Activated naive CD4-positive, alpha-beta T cell treated with anti-CD3 and anti-CD28 coated beads, Interleukin-2, amount 50 U/mL, for 72 hours (primary cell): ENCODE measurements at places on chromosomes 12 and 14. TPM values are rescaled to one million over a fixed set of nuclear protein-coding genes. Genes with fewer than 3 reads are reported as not detected.
A peak's percentile ranks its signal among the peaks of the same experiment; 100 is the strongest.

Gene CD4
- total RNA-seq = 244 TPM

Gene BBOF1
- 1.4 TPM for total RNA-seq

Gene TDRD9
- 0.10 TPM for total RNA-seq

Gene SOAT2
- total RNA-seq = 0.35 TPM

Gene SLC25A47
- total RNA-seq = 0.23 TPM

Gene ST8SIA1
- total RNA-seq = 1.7 TPM

Gene LBHD2
- total RNA-seq = not detected

Gene MIPOL1
- 0.23 TPM for total RNA-seq

Gene STYK1
- 0.74 TPM for total RNA-seq

Gene TMEM119
- not detected for total RNA-seq

Gene PMEL
- total RNA-seq = 5.6 TPM

Gene TTC6
- total RNA-seq = not detected

DNA sequence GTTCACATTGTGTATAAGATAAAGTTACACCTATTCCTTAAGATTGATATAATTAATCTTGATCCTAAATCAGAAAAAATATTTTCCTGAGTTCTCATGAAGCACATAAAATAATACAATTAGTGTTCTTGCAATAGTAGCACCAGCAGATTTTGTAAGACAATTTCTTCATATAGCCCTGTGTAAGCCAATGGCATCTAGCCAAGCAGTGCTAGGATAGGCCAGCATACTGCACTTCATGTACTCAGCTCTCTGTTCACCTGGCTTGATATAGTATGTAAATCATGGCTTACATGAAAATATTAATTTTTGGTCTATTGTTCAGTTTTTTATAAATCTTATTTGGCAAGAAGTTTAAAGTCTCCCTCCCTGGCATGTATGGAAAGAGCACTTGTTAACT lies 1.9 kb downstream of the KLRF2 start:
- DNase-seq = no peak

- peak; percentile 34 for DNase-seq
Measured at GRCh38 chr14:100293497-100294212, 12.6 kb downstream of the SLC25A29 start.

- DNase-seq = no peak
Measured at GRCh38 chr14:103501921-103502669, 20.5 kb downstream of the CKB start.

- DNase-seq = no peak
Measured at GRCh38 chr14:97138801-97139200, 341.6 kb downstream of the VRK1 start.

DNA sequence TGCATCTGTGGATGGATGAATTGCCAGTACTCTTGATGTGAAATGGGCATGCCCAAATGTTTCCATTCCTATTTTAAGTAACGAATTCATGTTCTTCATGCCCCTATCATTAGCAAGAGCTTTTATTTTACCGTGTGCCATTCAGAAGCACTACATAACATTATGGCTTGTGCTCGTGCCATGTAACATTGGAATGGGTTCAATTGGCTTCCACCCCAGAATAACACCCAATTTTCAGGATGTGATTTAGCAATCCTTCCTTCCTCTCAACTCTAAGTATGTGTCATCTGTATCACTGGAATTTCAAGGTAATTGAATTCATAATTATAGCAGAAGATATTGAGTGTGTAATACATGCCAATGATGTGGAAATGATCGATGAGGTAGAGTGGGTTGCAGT lies 145.8 kb upstream of the TMPO start:
- no peak for DNase-seq

GRCh38 chr14:99136401-99136800 lies 135.6 kb downstream of the BCL11B start:
- no peak for DNase-seq

DNA sequence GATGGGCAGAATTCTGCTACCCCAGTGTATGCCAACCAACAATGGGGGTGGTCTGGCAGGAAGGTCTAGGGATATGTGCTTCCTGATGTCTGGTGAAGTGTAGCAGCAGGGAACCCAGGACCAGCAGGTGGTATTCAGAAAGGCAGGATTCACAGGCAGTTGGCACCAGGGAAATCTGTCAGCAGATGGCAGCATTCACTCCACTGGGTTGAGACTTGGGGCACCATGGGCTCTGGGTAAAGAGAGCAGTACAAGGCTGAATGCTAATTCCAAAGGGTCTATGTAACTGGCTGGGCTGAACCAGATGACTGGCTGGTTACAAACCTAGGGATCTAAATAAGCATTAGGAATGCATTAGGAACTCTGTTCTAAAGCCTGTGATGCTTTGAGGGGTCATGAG lies 466.9 kb upstream of the STXBP6 start:
- no peak for DNase-seq

- DNase-seq = no peak
Measured at GRCh38 chr12:26340649-26341048, 145.3 kb downstream of the SSPN start.

GRCh38 chr12:50081096-50081808 lies 3.9 kb upstream of the SMARCD1 start:
- no peak for DNase-seq

GRCh38 chr12:132874175-132874574 lies 13.2 kb downstream of the CHFR start:
- DNase-seq = no peak

GRCh38 chr12:43332977-43333640 lies 218.9 kb downstream of the ADAMTS20 start:
- no peak for DNase-seq

DNA sequence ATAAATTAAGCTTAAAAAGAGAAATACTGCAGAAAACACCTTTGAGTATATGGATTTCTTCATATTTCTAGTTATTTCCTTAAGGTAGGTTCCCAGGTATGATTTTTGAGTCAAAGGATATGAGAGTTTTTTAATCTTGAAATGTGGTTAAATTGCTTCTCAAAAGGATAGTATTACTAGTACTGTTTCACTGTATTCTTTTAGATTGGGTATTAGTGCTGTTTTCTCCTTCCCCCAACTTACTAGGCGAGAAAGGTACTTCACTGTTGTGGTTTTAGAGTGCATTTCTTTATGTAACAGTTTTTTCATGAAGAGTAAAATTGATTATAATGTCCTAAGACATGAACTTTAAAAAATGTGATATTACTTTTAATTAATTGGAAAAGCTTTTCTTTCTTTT lies 13.5 kb downstream of the FRS2 start:
- no peak for DNase-seq

GRCh38 chr14:104342435-104343293 lies 204.3 kb downstream of the KIF26A start:
- no peak for DNase-seq

DNA sequence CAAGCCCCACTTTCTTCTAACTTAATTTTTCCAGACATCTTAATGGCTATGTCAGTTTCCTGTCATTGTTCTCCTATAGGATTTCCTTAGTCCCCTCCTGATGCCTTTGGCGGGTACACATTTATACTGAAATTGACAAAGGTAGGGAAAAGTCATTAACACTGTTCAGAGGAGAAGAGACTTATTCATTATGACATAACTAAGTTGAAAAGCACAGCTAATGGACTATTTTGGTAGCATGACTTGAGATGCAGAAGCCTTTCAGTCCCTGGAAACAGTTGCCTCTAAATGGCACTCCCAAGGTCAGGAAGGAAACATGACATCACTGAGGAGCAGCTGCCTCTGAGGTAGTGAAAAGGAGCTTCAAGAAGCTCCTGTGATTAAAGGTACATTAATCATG lies 317.5 kb upstream of the KITLG start:
- no peak for DNase-seq

DNA sequence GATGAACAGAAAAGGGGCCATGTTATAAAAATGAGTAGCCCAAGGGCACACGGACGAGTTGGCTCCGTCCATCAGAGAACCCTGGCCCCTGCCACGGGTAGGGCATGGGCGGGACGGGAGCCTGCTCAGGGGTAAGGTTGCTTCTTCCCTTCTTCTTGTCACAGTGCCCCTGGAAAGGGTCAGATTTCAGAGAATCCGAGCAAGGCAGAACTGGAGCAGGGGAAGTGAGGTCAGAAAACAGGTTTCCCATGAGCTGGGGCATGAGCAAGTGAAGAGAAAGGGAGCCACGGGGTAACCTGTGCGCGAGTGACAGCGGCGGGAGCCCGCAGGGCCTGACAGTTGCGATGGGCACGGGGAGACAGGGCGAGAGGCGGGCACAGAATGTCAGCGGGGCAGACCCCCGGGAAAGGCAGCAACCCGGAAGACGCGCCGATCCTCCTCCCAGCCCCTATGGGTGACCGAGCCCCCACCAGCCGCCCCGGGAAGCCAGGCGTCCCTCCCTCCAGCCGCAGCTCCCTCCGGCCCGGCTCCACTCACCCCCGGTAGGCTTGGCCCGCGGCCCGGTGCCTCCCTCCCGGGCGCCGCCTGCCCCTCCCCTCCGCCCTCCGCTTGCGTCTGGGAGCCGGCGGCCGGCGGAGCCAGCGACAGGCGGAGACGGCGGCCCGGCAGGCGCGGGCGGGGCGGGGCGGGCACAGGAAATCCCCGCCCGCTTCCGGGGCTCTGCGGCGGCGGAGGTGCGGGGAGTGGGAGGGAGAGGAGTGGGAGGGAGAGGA lies at the start of gene ZNF641:
ZNF641 (minus strand) TSS at position 671 of the 773 bp plus-strand sequence. CDS start 2,829 bp downstream, outside the sequence.
- DNase-seq = peak; percentile 73

DNA sequence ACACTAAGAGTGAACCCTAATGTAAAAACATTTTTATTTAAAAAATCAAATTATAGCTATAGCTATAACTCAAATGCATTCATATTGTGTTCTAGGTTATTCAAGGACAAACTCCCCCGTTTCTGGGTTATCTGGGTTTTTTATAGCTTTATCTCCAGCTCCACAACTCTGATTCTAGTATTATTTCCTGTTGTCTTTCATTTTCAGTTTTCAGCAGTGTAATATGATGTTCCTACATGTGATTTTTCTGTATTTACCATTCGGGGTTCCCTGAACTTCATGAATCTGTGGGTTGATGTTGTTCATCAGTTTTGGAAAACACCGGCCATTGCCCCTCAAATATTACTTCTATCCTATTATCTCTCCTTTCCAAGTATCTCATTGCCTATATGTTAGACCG lies 221.9 kb upstream of the FOXN3 start:
- no peak for DNase-seq

GRCh38 chr12:129372876-129373275 lies 519.6 kb downstream of the GLT1D1 start:
- DNase-seq = no peak

DNA sequence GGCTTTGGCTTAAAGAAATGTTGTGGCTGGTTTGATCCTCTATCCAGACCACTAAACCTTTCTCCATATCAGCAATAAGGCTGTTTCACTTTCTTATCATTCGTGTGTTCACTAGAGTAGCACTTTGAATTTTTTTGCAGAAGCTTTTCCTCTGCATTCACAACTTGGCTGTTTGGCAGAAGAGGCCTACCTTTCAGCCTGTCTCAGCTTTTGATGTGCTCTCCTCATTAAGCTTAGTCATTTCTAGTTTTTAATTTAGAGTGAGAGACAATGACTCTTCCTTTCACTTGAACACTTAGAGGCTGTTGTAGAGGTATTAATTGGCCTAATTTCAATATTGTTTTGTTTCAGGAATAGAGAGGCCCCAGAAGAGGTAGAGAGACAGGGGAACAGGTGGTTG lies 13.8 kb downstream of the KCNMB4 start:
- no peak for DNase-seq

DNA sequence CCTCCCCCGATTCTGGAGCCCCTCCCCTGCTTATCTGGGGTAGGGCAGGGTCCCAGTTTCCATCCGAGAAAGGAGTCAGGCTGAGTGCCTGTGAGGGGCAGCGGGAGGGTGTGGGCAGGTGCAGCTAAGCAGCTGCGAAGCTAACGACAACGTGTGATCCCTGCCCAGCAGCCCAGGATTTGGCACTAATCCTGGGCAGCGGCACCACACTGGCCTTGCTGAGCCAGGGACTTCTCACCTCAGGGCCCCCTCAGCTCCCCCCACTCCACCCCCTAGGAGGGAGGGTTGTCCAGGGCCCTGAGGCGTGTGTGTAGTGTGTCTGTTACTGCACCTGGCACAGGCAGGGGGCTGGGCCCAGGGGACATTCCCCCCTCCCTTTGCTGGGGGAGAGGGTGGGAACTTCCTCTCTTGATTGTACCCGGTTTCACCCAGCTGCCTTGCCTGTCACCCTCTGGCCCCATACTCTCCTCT lies 1.8 kb downstream of the SMIM41 start:
- DNase-seq = no peak

DNA sequence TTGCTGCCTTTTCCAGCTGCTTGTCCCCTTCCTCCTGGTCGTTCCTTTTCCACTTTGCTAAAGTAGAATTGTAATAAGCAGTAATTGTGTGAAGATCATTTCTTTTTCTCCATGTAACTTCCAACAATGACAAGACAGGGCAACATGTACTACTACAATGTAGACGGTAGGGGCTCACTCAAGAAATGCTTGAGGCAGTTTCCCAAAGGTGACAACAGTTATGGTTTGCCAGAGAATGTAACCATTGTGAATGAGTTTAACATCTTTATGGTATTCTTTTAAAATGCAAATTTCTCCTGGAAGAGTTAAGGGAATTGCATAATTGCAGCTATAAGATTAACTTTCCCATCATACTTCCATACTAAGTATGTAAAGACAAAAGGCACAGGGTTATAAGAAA lies 23.8 kb upstream of the PHLDA1 start:
- no peak for DNase-seq

DNA sequence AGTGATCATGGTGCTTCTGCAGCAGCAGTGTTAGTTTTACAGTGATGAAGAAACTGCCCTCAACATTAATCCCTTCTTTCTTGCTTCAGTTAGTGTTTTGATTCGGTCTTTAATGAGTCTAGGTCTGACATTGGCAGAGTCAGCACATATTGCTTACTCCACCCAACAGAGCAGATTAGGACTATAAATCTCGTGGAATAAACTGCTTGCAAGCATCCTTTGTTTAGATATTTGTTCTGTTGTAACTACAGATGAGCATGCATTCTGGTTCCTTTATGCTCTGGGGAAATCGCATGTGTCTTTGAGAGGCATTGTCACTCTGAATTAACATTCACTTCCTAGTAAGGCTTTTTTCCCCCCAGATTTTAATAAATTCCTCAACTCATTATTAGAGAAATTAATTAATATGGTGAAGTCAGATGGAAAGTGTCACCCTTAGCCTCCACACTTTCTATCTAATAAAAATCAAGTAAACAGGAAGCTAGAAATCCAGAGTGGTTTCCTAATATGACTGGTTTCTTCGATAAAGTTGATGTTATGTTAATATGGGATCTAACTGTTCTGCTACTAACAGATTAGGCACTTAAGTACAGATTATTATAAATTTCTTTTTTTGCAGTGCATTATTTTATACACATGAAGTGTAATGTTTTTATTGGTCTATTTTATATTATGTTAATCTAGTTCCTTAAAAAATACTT lies 86.2 kb upstream of the SSTR1 start:
- DNase-seq = no peak

GRCh38 chr12:116771651-116772050 lies 33.5 kb downstream of the RNFT2 start:
- no peak for DNase-seq

GRCh38 chr12:4974217-4974616 lies 64.5 kb downstream of the KCNA1 start:
- no peak for DNase-seq
